Stimulated activated naive CD8-positive, alpha-beta T cell treated with anti-CD3 and anti-CD28 coated beads, Interleukin-15, amount 100 ng/mL, for 72 hours (primary cell): ENCODE measurements at places on chromosomes 13 and 19.

GRCh38 chr19:10936661-10937084, 8.1 kb downstream of the TIMM29 start:
- peak; percentile 49 for DNase-seq

DNA sequence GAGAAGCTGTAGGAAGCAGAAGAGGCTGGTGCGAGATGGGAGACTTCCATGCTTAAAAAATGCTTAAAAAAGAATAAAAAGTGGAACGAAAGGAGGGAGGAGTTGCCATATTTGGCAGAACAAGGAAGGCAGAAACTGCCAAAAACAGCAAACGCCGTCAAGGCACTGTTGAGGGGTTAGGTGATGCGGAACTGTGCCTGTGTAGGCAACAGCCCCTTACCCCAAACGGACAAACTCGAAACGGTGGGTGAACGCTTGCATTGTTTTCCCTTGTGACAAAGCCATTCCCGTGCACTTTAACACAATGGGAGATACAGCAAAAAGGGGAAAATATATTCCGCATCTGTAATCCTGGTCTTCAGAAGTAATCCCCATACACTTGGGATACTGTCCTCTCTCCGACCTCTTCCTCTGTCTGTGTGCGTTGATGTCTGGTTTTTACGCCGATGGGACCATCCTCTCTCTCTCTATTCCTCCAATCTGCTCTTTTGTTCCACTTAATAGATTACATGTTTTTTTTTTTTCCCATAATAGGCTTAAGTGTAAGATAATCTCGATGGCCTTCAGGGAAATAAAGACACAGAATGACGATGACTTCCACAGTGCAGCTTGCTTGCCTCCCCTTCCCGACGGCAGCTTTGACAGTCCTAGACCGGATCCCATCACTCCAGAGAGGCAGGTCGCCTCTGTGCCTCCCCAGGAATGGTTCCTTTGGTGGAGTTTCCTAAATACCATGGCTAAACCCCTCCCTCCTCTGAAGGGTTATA, 132.7 kb upstream of the RNF113B start:
- no peak for DNase-seq

DNA sequence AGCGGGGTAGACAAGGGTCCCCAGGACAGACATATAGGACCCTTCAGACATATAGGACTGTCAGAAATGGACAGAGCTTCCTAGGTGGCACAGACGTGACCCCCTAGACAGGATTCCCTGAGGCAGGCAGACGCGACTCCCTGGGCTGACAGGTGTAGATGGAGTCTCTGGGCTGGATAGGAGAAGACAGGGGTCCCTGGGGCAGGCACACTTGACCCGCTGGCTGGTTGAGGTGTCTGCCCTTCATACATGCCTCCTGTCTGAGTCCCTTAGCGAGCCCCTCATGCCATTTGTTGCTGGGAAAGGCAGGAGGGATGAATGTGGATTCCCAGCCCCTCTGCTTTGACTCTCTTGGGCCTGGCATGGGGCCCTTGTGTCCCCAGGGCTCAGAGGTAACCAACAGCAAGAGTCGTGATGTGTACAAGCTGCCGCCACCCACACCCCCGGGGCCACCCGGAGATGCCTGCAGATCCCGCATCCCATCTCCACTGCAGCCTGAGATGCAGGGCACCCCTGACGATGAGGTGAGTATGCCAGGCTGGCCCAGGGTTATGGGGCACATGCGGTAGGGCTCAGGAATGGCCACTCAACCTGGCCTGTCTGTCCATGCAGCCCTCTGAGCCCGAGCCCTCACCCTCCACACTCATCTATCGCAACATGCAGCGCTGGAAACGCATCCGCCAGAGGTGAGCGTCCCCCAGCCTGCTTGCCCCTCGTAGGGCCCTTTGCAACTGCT, 3.0 kb downstream of the HSPB6 start:
- DNase-seq = no peak

DNA sequence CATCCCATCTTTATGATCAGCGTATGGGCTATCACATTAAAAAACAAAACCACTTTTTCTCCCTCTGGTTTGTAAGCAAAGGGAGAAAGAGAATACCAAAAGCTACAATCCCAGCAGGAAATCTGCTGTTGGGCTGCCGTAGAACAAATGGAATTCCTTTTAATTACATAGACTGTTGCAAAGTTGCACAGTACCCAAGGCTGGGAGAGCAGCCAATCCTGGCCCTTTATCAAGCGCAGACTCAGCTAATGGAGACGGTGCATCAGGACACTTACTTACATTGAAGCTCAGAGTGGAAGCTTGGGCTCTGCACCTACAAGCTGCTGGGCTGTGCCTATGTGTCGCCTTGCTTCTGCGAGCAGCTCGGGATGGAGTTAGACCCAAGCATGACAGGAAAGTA, 15.2 kb downstream of the CCNA1 start:
- DNase-seq = no peak

DNA sequence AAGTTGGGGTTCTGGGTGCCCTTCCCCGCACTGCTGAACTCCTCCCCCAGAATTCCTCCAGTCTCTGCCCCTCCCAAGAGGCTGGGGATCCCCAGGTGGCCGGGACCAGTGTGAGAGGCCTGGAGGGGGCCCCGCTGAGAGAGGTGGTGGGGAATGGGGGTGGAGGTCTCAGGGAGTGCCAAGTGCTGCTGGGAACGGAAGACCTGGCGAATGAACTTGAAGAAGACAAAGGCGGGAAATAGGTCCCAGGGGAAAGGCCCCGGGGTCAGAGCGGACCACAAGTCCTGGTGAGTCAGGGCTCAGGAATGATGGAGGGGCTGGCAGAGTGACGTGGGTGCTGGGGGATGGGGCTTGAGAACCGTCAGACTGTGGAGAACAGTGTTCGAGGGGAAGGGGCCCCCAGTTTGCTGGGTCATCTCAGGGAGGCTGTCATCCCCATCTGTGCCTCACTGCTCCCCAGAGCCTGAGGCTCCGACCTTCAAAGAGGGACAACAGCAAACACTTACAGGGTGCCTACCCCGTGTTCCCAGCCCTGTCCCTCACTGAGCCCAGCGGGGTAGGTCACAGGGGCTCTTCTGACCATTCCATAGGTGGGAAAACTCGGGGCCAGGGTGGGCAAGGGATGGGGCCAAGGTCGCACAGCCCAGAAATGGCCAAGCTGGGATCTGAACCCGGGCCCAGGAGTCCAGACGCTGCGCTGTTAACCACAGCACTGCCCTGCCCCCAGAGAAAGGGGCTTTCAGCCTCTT, 16.0 kb upstream of the SEMA6B start:
- no peak for DNase-seq

- DNase-seq = peak; percentile 86
Observed at GRCh38 chr19:9914315-9915207, 21.8 kb downstream of the OLFM2 start.

- DNase-seq = no peak
Observed at GRCh38 chr19:17806945-17807344, 12.0 kb downstream of the B3GNT3 start.

GRCh38 chr13:36395280-36395679, 37.0 kb upstream of the CCNA1 start:
- DNase-seq = no peak

DNA sequence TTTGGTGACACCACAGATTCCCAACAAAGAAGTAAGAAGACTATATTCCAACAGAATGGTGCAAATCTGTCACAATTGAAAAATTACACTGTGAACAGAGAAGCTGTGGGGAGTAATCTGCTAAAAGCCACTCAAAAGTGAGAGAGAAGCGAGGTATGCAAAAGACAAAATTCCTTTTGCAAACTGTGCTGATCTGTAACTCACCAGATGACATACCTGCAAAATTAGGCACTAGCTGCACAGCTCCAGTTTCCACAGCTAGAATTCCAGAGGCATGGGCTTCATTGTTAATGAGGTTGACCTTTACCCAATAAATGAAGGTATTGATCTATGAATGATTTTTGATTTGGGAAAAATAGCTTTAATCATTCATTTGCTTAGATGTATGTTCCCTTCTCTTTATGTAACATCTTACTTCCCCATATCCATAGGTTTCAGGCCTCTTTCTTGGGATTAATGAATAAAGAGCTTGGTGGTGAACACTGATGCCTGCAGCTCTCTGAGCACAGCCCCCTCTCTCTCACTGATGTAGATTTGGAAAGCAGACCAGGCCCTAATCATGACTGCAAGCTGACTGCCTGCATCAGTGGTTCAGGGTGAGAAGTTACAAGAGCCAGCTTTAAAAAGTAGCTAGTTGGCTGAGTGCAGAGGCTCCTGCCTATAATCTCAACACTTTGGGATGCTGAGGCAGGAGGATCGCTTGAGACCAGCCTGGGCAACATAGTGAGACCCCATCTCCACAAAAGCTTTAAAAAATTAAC, 85.2 kb downstream of the LACC1 start:
- no peak for DNase-seq

- DNase-seq = no peak
Observed at GRCh38 chr13:37906880-37907279, 37.3 kb upstream of the TRPC4 start.

DNA sequence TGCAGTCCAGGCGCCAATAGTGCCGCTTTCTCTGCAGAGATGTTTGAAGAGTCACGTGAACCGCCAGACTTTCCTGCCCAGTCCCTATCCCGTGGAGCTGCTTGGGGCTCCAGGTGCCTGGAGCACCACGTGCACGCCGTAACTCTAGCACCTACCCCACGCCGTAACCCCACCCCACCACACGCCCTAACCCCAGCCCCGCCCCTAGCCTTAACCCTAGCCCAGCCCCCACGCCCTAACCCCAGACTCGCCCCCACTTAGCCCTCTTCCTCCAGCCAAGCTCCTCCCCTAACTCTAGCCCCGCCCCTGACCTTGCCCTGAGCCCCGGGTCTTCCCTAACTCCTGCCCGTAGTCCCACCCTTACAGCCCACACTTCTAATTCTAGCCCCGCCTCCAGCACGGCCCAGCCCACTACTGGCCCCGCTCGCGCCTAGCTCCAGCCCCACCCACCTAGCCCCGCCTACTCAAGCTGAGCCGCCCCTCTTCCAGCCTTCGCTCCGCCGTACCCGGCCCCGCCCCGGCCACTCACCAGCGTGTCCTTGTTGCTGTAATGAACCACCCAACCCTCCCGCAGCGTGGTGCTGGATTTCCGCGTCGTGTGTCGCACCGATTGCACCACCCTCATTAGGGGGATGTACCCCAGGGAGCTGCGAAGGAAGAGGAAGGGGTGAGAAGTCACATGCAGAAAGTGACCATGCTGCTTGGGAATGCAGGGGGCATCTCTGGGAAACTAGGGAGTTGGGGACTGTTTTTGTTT, 19.5 kb downstream of the PRKD2 start:
- DNase-seq = no peak

DNA sequence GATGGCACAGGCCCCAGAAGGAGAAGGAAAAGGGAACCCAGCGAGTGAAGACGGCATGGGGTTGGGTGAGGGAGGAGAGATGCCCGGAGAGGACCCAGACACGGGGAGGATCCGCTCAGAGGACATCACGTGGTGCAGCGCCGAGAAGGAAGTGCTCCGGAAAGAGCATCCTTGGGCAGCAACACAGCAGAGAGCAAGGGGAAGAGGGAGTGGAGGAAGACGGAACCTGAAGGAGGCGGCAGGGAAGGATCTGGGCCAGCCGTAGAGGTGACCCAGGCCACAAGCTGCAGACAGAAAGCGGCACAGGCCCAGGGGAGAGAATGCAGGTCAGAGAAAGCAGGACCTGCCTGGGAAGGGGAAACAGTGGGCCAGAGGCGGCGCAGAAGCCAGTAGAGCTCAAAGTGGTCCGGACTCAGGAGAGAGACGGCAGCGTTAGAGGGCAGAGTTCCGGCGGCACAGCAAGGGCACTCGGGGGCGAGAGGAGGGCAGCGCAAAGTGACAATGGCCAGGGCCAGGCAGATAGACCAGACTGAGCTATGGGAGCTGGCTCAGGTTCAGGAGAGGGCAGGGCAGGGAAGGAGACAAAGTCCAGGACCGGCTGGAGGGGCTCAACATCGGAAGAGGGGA, 1.1 kb downstream of the PPP1R12C start:
- peak; percentile 29 for DNase-seq

DNA sequence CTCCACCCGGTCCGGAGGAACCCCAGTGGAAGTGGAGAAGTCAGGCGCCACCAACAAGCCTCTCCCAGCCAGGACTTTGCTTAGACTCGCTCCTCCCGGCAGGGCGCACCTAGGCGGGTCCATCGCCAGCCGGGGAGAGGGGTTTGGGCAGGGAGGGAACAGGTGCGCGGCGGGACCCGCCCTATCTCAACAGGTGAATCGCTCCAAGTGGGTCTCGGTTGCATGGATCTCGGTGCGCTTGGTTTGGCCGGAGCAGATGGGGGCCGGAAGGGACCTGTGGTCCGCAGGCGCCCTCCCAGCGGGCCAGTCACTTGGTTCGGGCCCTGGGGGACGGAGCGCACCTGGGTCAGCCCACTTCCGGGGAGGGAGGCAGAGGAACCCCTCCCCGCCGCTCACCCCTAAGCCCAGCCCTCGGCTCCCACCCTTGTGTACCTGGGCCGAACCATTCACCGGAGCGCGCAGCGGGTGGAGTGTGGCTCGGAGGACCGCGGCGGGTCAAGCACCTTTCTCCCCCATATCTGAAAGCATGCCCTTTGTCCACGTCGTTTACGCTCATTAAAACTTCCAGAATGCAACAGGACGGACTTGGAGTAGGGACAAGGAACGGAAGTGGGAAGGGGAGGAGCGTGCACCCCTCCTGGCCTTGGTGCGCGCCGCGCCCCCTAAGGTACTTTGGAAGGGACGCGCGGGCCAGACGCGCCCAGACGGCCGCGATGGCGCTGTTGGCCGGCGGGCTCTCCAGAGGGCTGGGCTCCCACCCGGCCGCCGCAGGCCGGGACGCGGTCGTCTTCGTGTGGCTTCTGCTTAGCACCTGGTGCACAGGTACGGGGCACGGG, at the start of gene LSR:
Gene LSR (plus strand): TSS at position 693 of the 836 bp plus-strand sequence. CDS start 21 bp downstream, at position 714.
- peak; percentile 92 for DNase-seq

GRCh38 chr13:73935991-73936390, 198.2 kb downstream of the KLF12 start:
- DNase-seq = no peak

DNA sequence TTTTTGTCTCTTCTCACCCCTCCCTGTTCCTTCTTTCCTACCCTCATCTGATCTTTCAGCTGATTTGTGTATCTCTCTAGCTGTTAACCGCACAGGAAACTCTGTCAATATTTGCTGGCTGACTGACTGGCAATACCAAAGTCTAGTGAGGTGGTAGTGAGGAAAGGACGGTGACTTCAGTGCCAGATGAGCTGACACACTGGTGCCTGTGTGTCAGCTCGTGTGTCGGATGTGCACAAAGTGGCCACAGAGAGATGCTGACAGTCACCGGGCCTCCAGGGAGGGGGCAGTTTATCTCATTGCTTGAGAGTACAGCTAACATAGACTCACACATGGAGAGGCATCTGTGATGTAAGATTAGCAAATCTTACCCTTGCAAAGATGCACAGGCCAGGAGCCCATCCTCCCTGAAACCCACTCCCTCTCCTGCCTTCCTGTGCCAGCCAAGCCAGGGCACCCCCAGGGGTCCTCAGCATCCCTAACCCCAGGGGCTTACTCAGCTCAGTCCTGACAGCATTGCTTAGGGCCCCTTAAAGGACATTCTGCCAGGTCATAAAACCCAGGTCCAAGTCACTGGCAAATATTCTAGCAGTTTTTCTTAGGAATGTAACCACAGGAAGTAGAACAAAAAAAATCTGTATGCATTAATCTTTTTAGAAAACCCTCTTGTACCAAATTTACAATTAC, 80.2 kb downstream of the SHISA2 start:
- peak; percentile 17 for DNase-seq

GRCh38 chr13:113220141-113220598, 10.8 kb downstream of the CUL4A start:
- no peak for DNase-seq

- DNase-seq = no peak
Observed at GRCh38 chr13:103255587-103256301, 189.5 kb upstream of the SLC10A2 start.
